GM13976 (cell line): ENCODE measurements at places on chromosomes 3 and 15.

DNA sequence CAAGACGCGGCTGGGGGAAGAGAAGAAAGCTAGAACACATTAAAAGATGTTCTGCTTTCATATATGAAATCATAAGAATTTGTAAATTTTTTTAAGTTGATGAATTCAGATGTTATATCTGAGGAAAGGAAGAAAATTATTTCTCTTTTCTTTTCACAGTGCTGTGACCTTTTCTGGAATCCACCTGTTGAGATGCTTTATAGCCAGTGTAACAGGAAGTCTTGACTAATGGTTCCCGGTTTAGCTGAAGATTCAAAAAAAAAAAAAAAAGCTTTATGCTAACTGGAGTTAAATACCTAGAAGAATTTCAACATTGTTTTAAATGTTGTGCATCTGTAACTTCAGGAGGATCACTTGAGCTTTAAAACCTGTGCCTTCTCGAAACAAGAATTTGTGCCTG is 9.9 kb downstream of the GTPBP8 start:
- DNase-seq = no peak

GRCh38 chr15:65805019-65805745 is 13.1 kb upstream of the DENND4A start:
- no peak for DNase-seq

DNA sequence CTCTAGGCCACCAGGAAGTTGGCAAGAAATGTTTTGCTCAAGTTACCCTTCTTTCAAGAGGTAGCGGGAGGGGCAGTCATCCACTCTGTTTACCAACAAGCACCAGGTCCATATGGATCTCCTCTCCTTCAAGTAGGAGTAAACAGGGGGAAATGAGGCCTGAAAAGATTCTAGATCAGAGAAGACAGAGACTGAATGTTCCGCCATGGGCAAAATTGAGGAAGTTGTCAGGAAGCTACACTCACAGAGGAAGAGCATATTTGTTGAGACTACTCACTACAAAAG is 81.6 kb downstream of the KLF15 start:
- DNase-seq = no peak

DNA sequence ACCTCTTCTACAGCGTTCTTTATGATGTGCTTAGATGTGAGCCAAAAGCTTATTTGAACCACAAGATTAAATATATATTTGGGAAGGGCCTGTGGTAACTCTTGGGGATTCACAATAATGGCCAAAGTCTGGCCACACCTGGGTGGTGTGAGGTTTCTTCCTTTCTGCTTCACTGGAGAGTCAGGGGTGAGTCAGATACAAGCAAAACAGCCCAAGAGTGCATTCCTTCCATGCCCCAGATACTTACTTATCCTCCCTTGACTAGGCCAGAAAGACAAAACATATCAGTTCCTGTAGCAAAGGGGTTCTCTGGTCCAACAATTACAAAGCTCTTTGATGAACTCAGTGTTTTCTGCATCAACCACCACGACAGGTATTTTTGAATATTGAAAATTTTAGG is 941 bp downstream of the ZBED2 start:
- DNase-seq = peak; percentile 30

- DNase-seq = no peak
Observed at GRCh38 chr3:56059731-56060130, 408.5 kb downstream of the ERC2 start.

DNA sequence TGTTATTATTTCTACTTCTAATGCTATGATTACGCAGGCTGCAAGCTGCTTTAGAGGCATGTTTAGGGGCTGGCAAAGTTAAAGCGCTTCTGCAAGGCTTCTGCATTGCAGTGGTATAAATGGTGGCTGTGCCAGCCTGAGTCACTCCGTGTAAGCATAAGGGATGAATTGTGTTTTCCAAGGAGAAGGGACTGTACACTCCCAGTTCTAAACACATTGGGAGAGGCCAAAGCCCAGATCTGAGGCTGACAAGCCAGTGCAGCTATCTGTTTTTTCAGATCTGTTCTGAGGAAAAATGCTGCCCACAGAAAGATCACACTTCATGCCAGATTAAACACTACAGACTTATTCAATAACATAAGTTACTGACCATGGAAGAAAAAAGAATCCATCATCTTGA is 83.8 kb downstream of the PRICKLE2 start:
- no peak for DNase-seq

DNA sequence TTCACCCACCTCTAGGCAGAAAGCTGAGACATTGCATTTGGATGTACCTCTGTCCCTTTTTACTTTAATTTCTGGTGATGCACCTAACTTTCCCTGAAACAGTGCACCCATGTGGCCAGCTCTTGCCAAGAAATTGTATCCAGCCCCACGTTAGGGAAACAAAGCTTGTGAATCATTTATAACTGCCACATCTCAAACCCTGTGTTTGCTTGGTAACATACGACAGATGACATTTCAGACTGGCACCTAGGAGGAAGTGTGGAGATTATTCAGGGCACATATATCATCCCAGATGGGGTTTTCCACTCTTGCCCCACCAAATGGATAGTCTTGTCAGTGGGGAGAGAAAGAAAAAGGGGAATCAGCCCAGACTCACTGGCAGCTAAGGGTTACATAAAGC is 2.1 kb downstream of the CYB561D2 start:
- DNase-seq = no peak

DNA sequence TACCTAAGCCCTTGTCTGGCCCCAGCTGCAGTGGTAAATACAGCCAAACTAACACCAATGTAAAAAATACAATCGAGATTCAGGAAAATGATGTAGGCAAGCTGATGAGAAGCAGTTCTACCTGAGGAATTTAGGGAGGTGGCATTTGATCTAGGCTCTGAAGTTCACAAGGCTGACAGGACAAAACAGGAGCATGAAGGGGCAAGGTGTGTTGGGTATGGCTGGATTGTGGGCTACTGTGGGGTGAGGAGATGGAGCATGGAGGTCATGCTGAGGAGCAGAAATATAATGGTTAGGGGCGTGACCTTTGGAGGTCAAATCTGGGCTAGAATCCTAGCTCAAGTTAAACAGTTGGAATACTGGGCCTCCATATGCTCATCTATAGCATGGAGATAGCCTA is 6.5 kb downstream of the NDUFB4 start:
- DNase-seq = no peak

- DNase-seq = no peak
Observed at GRCh38 chr3:23495507-23495906, 292.4 kb downstream of the UBE2E2 start.

DNA sequence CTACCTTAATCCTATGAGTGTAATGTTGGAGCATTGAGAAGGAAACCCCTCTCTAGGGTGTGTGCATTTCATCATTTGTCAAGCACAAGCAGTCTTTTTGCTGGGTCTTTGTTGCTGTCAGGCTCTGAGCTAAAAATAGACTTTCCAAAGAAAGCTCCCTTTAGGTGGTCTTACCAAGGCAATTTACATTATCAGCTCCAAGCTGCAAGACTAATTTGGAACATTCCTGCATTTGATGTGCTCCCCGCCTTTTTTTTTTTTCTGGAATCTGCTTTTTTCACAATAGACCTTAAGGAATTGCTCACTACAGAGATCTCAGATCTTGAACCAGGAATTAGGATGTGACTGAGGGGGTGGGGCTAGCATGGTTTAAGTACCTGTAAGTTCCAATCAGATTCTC is 60.6 kb upstream of the STAC start:
- DNase-seq = no peak

DNA sequence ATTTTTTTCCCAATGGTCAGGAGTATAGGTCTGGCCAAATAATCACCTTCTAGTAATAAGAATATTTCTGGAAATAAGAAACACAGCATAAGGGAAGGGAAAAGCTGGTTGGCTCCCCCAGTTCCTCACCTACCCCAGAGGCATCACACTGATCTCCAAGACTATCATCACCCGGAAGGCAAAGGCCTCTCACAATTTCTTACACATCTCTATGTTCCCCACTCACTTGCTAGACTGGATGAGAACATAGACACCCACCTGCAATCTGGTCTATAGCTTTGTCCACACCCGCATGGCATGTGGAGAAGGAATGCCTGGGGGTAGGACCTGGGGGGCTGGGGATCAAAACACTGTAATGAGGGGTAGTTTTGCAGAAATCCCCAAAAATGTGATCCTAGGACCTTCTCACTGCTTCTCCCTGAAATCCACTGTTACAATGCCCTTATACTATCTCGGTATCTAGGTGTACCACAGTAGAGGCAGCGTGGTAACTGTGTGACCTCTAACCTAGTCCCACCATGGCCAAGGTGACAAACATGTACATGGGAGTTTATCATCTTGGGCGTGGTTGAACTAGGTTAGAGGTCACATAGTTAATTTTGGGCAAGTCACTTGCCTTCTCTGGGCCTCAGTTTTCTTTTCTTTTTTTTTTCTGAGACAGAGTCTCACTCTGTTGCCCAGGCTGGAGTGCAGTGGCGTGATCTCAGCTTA is 29.5 kb upstream of the NRROS start:
- DNase-seq = no peak

DNA sequence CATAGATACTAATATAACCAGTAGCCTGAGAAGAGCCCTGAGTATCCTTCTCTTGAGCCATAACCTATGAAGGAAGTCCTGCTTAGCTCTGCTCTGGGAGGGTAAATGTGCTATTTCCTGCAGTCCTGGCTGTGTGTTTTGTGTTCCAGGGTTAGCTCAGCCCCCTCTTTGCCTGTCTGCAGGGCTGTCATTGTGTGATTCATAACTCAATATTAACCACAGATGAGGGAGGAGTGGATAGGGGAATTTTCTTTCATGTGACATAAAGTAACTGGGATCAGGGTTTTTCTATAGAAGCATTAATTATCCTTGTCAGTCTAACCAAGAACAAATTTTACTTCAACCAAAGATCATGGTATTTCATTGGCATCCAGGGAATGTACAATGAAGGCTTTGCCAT is 183.3 kb upstream of the ZBTB20 start:
- no peak for DNase-seq

GRCh38 chr3:55090746-55091145 is 162.9 kb upstream of the LRTM1 start:
- no peak for DNase-seq

GRCh38 chr3:46019707-46020106 is 7.6 kb downstream of the XCR1 start:
- no peak for DNase-seq

DNA sequence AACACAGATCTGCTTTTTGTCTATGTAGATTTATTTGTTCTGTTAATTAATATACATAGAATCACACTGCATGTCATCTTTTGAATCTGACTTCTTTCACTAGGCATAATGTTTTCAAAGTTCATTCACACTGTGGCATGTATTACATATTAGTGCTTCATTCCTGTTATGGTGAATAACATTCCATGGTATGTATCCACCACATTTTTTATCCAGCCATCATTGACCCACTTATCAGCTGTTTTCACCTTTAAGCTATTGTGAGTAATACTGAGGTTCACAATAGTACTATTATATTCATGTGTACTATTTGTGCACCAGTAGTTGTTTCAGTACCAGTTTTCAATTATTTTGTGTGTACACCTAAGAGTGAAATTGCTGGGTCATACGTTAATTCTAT is 230.6 kb upstream of the CNTN3 start:
- no peak for DNase-seq

- DNase-seq = no peak
Observed at GRCh38 chr15:74750751-74751150, 2.1 kb downstream of the CYP1A2 start.

- no peak for DNase-seq
Observed at GRCh38 chr3:5194341-5194740, 6.8 kb downstream of the EDEM1 start.

DNA sequence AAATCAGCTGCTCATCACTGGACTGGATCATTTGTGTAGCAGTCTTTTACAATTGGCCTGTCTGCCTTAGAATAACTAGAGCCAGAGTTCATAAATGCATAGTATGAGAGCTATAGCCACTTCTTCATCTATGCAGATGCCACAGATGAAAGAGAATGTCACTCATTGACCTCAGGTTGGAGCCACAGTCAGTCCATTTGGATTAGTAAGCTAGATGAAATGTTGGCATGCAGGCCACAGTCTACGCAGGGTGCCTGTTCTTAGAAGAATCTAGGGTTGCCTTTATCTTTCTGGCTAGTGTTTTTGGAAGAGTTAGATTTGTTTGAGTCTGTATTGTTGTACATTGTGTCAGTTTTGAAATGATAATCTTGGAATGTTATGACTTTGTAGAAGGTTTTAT is 25.4 kb upstream of the EDEM1 start:
- no peak for DNase-seq

GRCh38 chr3:186360779-186361178 is 1.3 kb downstream of the DGKG start:
- peak; percentile 45 for DNase-seq

DNA sequence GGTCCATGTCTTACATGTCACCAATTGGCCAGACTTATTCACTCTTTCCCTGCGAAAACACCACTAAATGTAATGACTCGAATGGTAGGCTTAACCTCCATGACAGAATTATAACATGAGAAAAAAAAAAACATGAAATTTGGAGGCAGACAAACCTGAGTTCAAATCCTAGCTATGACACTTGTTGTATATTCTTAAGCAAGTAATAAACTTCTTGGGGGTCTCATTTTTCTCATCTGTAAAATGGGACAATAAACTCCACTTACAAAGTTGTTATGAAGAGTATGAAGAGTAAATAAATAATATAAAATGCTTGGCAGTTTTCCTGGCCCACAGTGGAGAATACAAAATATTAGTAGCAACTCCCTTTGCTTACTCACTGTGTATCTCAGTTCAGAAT is 11.4 kb upstream of the EIF1B start:
- no peak for DNase-seq

DNA sequence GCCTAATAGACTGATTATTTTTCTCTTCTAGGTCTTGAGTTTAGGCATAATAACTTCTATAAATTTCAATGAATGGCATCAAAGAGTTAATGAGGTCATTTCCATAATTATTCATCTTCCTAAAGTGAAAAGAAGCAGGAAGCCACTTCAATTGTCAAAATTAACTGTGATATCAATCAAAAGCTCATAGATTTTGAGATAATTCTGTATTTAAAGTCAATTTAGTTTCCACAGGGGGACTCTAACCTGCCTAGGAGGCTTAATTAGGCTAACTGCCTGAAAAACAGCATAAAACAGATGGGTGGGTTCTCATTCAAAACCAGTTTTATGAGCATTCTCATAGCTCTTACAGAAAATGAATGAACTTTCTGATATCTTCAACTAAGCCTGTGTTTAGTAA is 177.8 kb downstream of the OTOL1 start:
- DNase-seq = no peak

DNA sequence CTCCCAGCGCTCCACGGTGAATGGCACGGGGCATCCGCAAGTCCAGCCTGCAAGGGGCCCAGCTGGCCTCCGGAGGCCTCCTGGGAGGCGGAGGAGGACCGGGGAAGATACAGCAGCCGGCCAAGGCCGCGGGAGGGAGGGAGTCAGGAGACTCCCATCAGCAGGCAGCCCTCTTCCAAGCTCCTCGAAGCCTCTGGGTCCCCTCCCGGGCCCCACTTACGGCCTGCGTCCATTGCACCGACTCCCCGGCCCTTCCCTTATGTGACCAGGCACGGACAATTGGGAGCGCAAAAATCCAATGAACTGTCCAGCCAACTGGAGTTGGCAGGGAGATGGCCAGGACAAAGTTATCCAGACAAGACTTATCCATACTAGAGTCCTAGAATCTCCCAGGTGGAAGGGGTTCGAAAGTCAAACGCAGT is 668 bp downstream of the MFGE8 start:
- DNase-seq = peak; percentile 33

GRCh38 chr15:49421991-49422390 is 1.1 kb upstream of the FGF7 start:
- peak; percentile 38 for DNase-seq
